ENCODE measurements at places on chromosomes 5 and 9.

DNA sequence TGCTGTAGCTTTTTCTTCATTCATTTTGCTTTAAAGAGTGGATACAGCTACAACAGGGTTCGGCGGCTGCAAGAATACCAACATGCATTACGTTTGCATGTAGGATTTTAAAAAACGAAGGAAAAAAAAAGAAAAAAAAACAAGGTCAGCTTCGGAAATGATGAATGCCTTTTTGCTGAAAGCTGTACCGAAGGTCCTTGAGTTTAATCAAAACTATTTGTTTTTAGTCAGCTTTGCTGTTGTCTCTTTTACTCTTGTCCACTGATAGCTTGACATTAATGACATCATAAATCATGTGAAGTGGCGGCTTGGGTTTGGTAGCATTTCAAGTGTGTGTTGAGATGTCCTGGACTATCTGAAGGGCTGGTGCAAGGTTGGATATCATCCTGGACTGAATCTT lies 779.1 kb downstream of the NR2F1-AS1 start:
- no peak for DNase-seq

- DNase-seq: no peak
Measured at GRCh38 chr9:72978744-72979143, 25.9 kb upstream of the ALDH1A1 start.

DNA sequence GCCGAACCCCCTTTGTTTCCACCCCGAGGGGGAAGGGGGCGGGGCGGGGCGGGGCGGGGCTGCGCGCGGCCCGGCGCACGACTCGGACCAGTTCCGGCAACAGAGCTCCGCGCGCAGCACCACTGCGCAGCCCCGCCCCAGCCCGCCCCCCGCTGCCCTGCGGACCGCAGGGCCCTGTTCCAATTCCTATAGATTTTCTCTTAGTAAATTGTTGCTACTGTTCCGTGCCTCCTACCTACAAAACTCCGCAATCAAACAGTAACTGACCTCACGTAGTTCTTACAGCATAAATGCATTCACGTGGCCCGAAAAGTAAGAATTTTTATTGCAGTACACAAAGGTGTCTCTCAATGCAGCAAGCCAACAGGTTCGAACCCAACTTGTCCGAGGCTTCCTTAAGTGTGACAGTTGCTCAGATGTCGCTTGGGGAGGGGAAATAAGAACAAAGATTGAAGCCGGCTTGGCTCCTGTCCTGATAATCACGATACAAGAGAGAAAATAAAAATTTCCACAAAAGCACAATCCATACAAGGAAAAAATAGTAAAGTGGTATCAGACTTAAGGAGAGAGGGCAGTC lies 1.2 kb upstream of the RNF38 start:
- no peak for DNase-seq

GRCh38 chr5:142475102-142475513 lies 150.3 kb upstream of the SPRY4 start:
- DNase-seq: no peak

DNA sequence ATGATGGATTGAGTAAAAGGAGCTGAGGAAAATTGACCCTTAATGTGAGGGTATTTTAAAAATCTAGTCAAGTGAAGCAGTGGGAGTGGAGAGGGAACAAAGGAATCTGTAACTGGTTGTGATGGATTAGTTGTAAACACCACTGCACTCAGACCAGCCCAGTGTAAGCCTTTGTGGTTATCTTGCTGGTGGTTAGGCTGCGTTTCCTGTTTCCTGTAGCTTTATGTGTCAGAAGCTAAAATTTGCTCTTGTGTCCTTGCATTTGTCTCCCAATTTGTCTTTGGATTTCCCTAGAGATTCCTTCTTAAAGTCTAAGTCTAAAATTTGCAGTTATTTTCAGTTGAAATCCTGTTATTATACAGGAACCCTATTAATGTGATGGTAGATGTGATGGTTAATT lies 6.3 kb downstream of the IFNA21 start:
- DNase-seq: no peak

GRCh38 chr5:88544671-88545070 lies 276.0 kb upstream of the TMEM161B start:
- no peak for DNase-seq

DNA sequence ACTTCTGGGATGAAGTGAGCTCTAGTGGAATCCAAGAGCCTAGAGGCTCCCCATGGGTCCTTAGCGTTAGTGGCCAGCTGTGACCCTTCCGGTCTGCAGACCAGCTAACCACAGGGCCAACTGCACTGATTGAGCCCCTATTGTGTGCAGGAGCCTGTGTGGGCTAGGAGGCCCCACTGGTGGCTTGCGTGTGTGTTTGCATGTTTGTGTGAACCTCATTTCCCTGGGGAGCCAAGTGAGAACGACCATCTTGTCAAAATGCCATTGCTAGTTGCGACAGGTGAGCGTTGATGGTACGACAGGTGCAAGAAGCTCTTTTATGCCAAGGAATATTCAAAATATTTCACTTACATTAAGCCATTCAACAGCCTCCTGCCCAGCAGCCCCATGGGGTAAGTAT lies 44.1 kb upstream of the ANKRD33B start:
- DNase-seq: no peak

DNA sequence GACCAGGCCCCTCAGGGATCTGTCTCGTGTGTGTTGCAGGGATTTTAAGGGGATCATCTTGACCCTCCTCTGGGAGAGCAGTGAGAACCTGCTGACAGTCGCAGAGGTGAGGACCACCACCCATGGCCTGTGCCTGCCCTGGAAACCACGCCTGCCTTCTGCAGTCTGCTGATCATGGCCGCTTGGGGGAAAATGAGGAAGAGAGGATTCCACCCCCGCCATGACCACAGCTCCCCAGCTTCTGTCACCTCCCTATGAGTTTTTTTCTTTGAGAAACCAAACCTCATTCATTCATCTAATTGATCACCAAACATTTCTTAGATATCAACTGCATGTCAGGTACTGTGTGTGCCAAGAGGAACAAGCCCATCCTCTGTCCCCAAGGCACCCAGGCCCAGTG lies 46.3 kb upstream of the TDRD7 start:
- DNase-seq: no peak

- no peak for DNase-seq
Measured at GRCh38 chr9:121294866-121295661, 27.1 kb downstream of the GSN start.

- DNase-seq: no peak
Measured at GRCh38 chr9:129998491-129999140, 44.4 kb downstream of the FNBP1 start.

DNA sequence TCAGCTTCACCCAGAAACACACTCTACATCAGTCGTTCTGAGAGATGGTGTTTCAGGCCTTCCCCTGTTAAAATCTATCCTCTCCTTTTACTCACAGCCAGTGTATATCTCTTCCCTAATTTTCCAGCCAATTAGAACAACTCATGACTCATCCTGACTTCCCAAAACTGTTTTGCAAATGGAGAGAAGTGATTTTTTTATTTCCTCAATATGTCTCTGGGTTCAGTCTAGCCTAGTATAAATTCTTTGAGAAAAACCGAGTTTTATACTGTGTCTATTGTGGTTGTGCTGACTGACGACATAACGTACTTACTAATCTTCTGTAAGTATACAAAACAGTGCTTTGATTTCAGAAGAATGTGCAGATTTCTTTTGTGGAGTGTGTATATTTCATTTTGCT lies 28.4 kb upstream of the CAST start:
- DNase-seq: no peak

DNA sequence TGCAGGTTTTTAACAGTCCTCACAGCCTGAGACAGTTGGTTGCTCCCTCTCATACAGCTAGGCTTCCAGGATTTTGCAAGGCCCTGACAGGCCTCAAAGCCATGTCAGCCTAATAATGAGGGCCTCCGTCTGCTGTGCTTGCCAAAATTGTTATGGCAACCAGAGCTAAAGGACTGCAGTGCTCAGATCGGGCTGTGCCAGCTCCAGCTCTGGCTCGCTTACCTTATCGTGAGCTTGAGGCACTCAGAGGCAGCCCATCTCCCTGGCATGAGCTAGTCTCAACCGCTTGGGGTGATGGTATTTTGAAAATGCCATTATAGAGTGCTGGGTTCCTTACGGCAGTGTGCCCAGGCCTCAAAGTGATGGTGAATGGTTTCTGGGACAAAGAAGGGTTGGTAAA lies 8.4 kb downstream of the MTAP start:
- no peak for DNase-seq

- no peak for DNase-seq
Measured at GRCh38 chr5:160390787-160391696, 8.8 kb downstream of the FAM200C start.

DNA sequence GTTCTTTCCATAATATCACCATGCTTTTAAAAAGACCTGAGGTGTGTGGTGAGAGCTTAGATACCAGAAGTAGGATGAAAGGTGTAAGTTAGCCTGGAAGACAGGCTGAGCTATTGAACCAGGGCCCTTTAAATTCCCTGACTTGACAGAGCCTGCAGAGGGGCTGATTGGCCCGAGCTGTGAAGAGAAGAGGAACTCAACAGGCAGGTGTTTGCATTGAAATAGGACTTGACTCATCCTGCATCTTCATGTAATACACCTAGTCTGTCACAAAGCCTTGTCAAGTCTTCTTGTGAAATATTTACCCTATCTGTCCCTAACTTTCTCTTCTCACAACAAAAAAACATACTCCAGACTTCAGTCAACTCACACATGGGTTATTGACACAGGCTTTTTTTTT lies 16.6 kb upstream of the ANP32B start:
- DNase-seq: no peak

DNA sequence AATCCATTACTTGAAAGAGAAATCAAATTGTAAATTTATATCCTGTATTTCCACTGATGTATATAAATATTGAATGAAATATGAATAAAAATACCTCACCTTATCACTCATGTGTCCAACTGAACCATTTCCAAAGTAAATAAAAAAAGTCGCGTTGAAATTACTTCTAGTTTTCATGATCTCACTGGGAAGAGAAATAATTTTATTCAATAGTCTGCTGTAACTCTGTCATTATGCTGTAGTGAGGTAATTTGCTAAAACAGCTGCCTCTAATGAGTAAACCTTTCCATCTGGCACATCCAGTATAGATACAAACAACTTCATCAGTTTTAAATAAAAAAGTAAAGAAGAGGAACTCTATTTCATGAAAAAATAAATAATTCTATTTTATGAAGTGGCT lies 611.5 kb downstream of the ZNF608 start:
- no peak for DNase-seq

GRCh38 chr5:71924980-71925379 lies 182.3 kb upstream of the MAP1B start:
- no peak for DNase-seq

GRCh38 chr9:19498015-19498414 lies 89.2 kb downstream of the ACER2 start:
- DNase-seq: no peak

DNA sequence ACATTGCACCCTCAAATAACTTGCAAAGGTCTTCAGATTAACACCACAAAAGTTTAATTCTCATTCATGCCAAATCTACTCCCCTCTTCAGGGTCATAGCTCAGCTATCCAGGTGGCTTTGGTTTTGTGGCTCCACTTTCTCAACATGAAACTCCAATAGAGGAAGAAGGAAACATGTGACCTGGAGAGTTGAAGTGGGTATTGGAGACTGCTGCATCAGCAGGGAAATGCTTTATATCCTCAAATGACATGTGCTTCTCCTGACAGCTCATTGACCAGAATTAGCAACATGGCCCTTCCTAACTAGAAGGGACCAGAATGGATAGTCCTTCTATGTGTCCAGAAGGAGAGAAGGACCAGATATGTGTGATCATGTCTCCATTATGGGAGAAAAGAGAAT lies 73.6 kb downstream of the TLR4 start:
- DNase-seq: no peak

- no peak for DNase-seq
Measured at GRCh38 chr5:96776621-96777020, 31.1 kb downstream of the ERAP1 start.

GRCh38 chr9:126154182-126154827 lies 172.3 kb upstream of the MVB12B start:
- no peak for DNase-seq
